Kidney (tissue), 22 donors: ENCODE measurements at places on chromosomes 7 and 10. TPM values are rescaled to one million over a fixed set of nuclear protein-coding genes. Genes with fewer than 3 reads are reported as not detected.

Gene PCLO
- polyA plus RNA-seq: 4.0 TPM

DNA sequence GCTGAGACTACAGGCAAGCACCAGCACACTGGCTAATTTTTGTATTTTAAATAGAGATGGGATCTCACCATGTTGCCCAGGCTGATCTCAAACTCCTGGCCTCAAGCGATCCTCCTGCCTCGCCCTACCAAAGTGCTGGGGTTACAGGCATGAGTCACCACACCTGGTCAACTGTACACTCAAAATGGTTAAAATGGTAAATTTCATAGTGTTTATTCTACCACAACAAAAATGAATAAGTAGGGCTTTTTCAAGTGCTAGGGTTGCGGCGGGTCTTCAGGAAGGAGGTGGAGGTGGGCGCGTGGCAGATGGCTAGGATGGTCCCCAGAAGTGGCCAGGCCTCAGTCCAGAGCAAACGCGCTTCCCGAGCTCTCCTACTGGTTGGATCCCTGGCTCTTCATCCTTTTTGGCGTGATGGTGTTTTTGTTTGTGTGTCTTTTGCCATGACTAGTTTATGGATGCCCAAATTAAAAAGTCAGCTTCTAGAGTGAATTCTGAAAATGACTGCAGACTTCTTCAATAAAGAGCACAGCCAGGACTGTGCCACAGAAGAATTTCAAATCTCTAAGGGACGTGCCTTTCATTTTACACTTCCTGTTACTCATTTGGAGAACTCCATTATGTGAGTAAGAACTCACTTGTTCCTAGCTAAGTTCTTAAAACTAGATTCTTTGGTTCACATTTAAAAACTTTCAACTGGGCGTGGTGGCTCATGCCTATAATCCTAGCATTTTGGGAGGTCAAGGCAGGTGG, 73.9 kb downstream of the TMEM130 start:
- H3K4me1 ChIP-seq: no peaks in the 10 kb centered on the region
- no peak overlapping the region for H3K27ac ChIP-seq
- H3K4me3 ChIP-seq: no peak overlapping the region
- H3K36me3 ChIP-seq: no peaks in the 10 kb centered on the region
- no peak for DNase-seq
- H3K27me3 ChIP-seq: no peaks in the 10 kb centered on the region

DNA sequence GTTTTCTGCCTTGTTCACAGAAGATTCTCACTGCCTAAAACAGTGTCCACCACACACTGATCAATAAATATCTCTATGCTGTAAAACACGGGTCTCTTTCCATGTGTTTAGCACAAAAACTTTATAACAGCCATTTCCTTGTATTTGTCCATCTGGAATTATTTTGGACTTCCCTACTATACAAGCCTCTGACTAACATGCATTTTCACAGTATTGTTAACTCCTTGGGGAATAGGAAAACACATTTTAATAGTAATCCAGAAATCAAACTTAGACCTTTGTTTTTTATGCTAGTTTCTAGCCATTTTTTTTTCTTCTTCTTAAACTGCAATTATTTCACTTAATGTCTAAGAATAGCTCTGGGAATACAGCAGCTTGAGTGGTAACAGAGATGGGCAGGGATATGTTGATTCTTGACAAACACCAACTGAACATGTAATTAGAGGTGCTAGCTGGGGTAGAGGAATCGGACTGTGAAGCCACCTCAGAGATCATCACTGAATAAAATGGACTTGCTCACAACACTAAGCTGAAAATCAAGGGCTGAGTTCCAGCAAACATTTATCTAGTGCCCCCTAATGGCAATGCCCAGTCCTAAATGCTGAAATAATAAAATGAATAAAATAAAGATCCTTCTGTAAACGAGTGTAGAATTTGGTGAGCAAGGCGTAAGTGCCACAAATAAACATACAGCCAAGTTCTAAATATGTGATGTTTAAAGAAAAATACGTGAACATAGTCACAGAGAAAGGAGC, 593.1 kb downstream of the SORCS1 start:
- no peaks in the 10 kb centered on the region for H3K36me3 ChIP-seq
- H3K4me1 ChIP-seq: no peaks in the 10 kb centered on the region
- H3K27me3 ChIP-seq: no peaks in the 10 kb centered on the region
- DNase-seq: no peak

- H3K4me3 ChIP-seq: no peak overlapping the region
- H3K27ac ChIP-seq: no peak overlapping the region
- H3K4me1 ChIP-seq: no peaks in the 10 kb centered on the region
- no peaks in the 10 kb centered on the region for H3K36me3 ChIP-seq
- no peaks in the 10 kb centered on the region for H3K27me3 ChIP-seq
Measured at GRCh38 chr10:49144058-49144720, 10.4 kb upstream of the FAM170B start.
